ENCODE measurements at places on chromosomes 11 and 22.

- no peak for DNase-seq
Measured at GRCh38 chr22:45129703-45130524, 33.8 kb upstream of the NUP50 start.

DNA sequence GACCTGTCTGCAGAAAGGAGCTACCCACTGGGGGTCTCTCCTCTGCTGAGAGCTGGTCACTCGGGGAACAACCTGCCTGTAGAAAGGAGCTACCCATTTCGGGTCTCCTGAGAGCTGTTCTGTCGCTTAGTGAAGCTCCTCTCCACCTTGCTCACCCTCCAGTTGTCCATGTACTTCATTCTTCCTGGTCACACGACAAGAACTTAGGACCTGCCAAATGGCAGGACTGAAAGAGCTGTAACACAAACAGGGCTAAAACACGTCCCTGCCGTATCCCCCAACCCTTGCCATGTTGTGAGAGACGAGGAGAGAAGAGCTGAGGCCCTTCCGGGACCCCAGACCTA, 24.1 kb upstream of the RNASEH2C start:
- no peak for DNase-seq

- DNase-seq, result no peak
Measured at GRCh38 chr11:57069942-57070341, 81.2 kb downstream of the OR5AK2 start.

DNA sequence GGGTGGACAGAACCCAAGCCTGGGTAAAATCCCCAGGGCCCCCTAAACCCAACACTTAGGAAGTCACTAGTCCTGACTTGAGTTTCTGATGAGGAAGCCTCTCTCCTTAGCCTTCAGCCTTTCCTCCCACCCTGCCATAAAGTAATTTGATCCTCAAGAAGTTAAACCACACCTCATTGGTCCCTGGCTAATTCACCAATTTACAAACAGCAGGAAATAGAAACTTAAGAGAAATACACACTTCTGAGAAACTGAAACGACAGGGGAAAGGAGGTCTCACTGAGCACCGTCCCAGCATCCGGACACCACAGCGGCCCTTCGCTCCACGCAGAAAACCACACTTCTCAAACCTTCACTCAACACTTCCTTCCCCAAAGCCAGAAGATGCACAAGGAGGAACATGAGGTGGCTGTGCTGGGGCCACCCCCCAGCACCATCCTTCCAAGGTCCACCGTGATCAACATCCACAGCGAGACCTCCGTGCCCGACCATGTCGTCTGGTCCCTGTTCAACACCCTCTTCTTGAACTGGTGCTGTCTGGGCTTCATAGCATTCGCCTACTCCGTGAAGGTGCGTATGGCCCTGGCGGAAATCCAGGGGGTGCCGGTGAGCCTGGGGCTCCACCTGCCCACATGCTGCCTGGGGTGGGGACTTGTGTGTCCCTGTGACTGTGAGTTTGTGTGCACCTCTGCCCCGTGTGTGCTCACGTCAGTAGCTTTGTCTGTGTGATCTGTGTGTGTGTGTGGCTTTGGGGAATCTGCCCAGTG, at the start of gene IFITM1:
Gene IFITM1 (plus strand): TSS at position 254 of the 767 bp plus-strand sequence. CDS start 131 bp downstream, at position 385.
- DNase-seq, result peak; percentile 53

- no peak for DNase-seq
Measured at GRCh38 chr11:16148301-16148931, 207.9 kb downstream of the SOX6 start.
